Stimulated activated CD8-positive, alpha-beta memory T cell treated with anti-CD3 and anti-CD28 coated beads, Interleukin-4, amount 100 ng/mL, for 4 hours (primary cell): ENCODE measurements at places on chromosomes 7 and 10.

GRCh38 chr7:6279937-6280336 is 7.5 kb upstream of the CYTH3 start:
- no peak for DNase-seq

- DNase-seq = no peak
Observed at GRCh38 chr10:4623757-4624420, 202.1 kb upstream of the AKR1E2 start.

- no peak for DNase-seq
Observed at GRCh38 chr7:128274884-128275603, 34.0 kb downstream of the LEP start.

DNA sequence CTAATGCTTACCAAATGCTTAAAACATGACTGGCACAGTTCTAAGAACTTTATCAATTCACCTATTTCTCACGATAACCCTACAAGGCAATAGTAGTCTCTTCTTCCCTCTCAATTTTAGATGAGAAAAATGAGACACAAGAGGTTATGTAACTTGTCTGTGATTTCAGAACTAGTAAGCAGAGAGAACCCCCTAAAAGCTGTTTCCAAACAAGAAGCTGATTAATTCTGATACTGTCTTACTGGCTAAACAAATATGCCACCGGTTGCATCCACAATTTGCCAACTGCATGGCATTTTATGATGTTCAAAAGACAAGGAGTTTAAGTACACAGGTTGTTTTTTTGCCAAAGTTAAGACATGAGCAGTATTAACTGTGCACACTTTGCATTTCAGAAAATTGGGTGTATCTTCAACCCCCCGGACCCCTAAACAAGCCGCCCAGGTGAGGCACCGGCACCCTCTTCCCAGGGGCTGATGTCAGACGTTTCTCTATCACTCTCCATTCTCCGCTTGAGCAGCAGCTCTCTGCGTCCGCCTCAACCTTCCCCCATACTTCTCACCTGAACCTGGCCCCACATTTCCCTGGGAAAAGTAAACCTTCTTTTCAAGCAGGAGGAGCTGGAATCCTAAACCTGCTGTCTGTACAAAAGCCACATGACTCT is 21.7 kb downstream of the RSU1 start:
- no peak for DNase-seq

GRCh38 chr10:14429043-14429700 is 98.4 kb upstream of the FRMD4A start:
- no peak for DNase-seq

DNA sequence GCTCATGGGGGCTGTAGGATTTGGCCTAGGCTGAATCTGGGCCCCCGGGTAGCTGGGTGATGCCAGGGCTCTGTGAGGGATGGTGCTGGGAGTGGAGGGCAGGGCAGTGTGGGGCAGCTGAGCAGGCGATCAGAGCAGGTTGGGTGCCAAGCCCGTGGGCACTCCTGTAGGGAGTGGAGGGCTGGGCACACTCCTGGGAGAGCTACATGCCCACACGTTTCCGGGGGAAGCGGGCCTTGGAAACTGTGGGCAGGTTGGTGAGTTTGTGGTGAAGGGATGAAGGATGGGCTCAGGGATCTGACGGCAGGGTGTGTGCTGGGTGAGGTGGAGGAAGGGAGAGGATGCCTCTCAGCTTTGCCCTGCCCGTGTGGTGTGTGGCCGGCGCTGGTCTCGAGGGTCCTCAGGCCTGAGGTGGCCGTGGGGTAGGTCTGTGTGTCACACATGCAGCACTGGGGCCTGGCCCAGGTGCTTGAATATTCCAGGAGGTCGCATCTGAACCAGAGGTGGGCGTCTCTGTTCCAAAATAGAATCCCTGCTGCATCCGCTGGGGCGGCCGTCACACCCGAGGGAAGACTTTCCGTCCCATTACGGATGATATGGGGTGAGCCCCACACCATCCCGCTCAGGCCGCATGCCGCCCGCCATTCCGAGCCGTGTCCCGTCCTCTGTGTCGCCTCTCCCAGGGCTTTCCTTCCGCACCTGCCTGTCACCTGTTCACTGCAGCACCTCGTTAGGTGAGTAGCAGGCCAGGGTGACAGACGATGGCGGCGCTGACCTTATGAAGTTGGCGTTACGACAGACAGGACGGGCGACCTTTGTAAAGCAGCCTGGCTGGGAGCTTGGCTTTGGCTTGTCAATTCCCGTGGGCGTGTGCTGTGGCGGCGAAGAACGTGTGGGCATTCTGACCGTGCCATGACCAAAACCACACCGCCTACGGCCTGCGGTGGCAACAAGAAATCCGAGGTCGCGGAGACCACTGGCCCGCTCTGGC is 143.6 kb downstream of the ACTR3B start:
- DNase-seq = no peak

GRCh38 chr7:2168615-2169311 is 64.0 kb downstream of the MAD1L1 start:
- DNase-seq = no peak

DNA sequence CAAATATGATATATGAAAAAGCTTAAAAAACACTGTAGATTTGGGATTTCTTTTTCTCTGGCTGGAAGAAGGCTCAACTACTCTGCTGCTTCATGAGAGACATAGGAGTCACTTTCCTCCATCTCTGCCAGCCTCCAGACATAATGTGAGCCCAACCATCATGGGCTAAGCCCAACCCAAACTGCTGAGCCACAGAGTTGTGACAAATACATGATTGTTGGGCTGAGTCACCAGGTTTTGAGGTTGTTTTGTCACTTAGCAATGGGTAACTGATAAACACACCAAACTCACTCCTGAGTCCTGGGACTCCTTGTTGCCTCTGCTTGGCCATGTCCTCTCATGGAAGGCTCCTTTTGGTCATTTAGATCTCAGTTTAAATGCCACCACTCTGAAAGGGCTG is 381.8 kb upstream of the FZD8 start:
- no peak for DNase-seq

- DNase-seq = no peak
Observed at GRCh38 chr7:372546-372931, 82.6 kb downstream of the FOXL3 start.

DNA sequence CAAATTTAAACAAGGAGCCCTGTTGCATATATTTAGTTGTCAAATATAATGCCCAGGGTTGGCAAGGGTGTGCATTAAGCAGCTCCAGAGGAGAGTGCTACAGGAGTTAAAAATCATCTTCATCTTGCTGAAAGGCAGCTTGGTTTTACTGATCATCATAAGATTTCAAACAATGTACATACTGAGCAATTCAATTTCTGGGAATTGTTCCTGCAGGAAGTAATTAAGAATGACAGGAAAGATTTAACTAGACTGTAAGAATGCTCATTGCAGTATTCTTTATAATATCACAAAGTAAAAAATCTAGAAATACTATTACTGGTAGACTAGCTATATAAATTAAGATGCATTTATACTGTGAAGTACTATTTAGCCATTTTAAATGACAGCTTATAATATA is 153.6 kb downstream of the DYNC1I1 start:
- no peak for DNase-seq

DNA sequence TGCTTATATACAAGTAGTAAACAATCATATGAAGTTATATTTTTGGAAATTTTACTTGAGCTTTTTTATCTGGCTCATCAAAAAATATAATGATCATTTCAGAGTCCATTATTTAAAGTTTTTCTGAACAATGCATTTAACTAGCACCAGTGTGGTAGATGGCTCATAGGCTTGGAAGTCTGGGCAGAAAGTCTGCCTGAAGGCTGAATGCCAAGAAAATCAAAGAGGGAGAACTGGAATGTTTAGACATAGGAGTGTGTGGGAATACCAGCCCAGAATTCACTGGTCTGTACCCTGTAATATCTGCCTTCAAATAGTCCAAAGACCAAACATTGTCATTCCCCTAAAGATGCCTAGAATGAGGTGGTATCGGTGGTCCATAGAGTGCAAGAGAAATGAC is 40.3 kb upstream of the ANK3 start:
- DNase-seq = no peak
